ENCODE measurements at places on chromosomes 6 and 20.
A peak's percentile ranks its signal among the peaks of the same experiment; 100 is the strongest.

DNA sequence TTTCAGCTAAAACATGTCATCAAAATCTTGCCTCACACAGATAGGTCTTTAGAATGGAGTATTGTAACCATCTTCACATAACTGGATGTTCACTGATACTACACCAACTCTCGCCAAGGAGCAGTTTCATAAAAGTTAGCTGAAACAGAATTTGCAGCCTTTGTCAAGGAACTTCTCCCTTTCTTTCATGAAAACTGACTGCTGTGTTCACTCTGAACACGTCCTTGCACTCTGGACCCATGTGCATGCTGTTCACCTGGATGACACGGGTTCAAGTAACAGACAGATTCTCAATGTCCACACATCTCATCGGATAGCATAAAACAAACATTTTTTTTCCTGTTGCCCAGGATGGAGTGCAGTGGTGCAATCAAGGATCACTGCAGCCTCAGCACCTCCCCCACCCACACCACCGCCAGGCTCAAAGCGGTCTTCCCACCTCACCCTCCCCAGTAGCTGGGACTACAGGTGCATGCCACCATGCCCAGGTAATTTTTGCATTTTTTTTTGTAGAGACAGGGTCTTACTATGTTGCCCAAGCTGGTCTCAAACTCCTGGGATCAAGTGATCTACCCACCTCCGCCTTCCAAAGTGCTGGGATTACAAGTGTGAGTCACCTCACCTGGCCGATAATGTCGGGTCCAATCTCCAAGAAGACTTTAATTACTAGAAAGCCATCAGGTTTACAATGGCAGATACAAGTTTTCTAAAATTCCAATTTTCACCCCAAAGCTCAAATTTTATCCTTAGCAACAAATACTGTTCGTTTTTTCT lies 9.4 kb downstream of the DIDO1 start:
- no peak for DNase-seq

DNA sequence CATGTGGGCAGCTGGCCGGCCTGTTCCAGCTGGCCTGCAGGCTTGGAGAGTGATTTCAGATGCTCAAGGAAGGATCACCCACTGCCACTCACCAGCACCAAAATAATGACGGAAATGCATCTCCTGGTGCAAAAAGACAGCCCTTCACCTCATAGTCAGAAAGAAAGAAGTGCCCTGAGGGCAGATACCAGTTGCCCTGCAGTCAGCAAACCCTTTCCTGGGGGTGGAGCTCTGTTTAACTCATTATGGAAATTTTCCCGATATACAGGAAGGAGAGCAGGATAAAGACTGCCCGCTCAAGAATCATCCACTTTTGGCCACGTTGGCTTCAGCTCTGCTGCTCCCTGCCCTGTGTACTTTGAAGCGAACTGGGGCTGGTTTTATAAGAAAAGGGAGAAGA lies 127.9 kb downstream of the GRM4 start:
- no peak for DNase-seq

- DNase-seq, result no peak
Observed at GRCh38 chr20:24842274-24842917, 106.7 kb upstream of the CST7 start.

DNA sequence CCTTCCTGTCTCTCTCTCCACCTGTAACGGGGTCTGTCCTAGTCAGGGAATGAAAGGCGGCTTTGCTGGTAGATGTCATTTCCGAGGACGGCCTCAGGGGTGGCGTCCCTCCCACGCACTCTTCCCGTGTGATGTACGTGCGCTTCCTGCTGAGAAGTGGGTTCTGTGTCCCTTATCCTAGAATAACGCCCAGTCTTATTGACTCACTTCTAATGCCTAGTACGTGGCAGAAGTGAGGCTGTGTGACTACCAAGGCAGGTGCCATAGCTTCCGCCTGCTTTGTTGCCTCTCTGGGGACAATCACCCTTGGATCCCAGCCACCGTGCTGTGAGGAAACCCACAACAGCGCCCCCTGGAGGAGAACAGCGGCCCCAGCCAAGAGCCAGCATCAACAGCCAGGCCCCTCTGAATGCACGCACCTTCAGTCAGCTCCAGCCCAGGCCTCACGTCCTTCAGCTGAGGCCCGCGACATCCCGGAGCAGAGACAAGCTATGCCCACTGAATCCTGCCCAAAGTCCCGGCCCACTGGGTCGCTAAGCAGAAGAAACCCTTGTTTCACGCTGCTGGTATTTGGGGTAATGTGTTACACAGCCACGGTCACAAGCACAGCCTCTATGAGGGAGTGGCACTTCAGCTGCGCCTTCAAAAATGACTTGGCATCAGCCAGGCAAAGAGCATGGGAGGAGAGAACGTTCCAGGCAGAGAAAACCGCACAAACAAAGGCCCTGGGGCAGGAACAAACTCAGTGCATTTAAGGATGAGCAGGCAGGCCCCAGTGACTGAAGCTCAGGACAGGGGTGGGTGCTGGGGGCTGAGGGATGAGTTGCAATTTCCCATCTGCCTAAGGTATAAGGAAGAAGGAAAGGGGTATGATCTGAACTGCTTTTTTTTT lies 224.2 kb downstream of the NFATC2 start:
- DNase-seq, result peak; percentile 25

DNA sequence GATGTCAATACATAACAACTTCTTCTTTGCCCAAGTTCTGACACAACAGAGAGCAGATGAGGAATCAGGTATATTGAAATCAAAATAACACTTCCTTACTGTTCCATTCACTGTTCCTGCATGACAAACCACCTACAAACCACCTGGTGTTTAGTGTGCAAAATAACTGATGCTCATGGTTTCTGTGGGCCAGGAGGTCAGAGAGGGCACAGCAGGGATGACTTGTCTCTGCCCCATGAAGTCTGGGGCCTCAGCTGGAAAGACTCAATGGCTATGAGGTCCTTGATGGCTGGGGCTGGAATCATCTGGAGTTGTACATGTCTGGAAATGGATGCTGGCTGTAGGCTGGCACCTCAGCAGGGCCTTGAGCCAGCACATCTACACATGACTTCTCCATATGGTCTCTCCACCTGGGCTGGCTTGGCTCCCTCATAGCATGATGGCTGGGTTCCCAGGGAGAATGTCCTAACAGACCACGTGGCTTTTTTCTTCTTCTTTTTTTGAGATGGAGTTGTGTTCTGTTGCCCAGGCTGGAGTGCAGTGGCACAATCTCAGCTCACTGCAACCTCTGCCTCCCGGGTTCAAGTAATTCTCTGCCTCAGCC lies 7.4 kb upstream of the COX4I2 start:
- no peak for DNase-seq

GRCh38 chr6:28336284-28337120 lies 554 bp upstream of the ZSCAN31 start:
- peak; percentile 65 for DNase-seq

DNA sequence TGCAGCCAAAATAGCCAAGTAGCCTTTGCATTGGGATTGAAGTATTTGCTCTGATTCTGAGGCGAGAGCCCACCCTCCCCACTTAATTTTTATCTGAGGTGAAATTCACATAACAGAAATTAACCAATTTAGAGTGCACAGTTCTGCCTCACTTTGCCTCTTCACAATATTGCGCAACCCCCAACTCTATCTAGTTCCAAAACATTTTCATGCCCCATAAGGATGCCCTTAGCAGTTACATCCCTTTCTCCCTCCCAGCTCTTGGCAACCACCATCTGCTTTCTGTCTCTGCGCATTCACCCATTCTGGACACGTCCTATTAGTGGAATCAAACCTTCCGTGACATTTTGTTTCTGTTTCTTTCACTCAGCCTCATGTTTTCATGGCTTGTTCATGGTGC lies 9.0 kb downstream of the MAS1L start:
- no peak for DNase-seq

DNA sequence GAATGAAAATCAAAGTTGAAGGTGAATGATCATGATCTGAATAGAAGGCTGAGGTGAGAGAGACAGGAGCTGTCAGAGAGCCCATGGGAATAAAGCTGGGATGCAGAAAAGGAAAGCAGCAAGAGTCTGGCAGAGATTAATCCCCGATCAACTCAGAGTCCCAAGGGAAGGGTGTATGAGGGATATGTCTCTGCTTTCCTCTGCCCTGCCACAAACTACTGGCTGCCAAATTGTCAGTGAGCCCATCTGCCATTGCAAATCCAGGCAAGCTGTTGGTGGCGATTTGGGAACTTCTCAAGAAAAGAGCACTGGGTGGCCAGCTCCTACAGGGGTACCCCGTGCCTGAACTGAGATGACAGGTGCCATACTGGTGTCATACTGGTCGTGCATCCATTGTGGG lies 705.5 kb upstream of the MAN1A1 start:
- DNase-seq, result no peak

DNA sequence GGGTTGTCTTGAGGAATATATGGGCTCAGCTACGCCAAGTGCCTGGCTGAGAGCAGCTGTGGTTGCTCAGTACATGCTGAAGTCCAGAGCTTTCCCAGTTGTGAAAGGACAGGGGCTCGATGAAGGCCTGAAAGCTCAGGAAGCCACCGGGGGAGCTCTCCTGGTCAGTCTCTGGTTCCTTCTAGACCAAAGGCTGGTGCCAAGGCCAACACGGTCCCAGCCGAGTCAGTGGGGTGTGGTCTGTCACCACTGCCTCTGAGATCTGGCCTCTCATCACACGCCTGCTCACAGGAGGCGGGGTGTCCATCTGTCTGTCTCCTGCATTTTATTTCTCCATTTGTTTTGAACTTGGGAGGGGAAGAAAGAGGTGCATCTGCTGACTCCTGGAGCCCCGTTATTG lies 4.9 kb upstream of the FAM83C start:
- DNase-seq, result no peak

- DNase-seq, result peak; percentile 43
Observed at GRCh38 chr20:37323985-37324384, 22.0 kb upstream of the SRC start.

GRCh38 chr6:140441256-140441655 lies 1066.8 kb upstream of the CITED2 start:
- DNase-seq, result peak; percentile 28

DNA sequence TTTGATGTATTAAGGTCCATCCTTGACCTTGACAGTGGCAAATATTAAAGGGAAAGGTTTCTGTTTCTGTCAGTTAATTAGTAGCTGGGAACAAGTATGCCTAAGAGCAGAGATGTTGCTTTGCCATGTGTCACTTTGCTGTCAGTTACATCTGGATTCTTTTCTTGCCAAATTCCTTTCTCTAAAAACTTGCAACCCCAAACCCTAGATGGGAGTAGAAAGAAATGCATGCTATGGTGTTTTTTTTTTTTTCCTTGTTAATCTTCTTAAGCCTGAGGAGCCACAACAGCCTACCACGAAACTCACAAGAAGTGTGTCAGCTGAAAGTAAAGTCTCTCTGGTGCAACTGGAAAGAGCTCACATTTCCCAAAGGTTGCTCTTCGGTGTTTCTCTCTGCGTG lies 18.0 kb upstream of the CLDN20 start:
- no peak for DNase-seq

DNA sequence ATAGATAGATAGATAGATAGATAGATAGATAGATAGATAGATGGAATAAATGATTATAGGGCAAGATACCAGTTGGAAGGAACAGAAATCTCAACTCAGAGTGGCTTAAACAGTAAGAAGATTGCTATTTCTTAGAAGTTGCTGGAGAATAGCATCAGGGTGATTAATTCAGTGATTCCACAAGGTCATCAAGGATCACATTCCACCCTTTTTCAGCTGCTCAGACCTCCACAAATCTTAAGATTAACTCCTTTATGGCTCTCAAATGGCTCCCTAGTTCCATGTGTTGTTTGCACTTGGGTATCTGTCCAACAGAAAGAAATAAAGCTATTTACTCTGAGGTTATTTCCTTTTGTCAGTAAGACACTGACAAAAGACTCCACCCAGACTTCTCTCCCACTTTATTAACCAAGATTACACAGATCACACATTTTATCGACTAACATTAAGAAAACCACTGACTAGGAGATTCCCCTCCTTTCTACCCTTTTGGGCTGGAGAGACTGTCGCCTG lies 68.3 kb upstream of the KIF16B start:
- no peak for DNase-seq

GRCh38 chr20:56724241-56724757 lies 95.2 kb downstream of the TFAP2C start:
- DNase-seq, result no peak

- DNase-seq, result no peak
Observed at GRCh38 chr20:11143481-11143880, 469.7 kb upstream of the JAG1 start.

DNA sequence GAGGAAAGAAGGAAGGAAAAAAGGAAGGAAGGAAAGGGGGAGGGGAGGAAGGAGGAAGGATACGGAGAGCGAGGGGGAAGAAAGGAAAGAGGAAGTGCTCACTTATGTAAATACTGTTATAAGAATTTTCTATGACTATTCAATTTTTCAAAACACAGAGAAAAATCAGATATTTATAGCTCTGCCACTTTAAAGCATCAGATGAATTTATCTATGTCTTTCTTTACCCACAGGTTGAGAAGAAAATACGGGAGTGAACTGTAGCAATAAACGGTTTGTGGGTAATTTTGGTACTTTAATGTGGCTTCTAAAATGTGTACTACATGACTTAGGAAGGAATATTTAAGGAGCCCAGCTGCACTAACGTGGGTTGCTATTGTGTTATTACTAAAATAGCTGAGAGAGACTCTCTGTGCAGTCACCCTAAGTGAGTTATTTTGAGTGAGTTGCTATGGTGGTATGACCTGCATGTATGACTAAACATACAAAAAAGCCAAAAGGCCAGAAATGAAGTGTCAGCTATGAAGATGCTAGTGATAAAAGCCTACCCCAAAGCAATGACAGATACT lies 225.5 kb downstream of the SOD2 start:
- DNase-seq, result peak; percentile 27

- no peak for DNase-seq
Observed at GRCh38 chr20:39326050-39326449, 363.9 kb downstream of the DHX35 start.

- DNase-seq, result no peak
Observed at GRCh38 chr20:19348582-19348981, 136.1 kb downstream of the SLC24A3 start.

- peak; percentile 56 for DNase-seq
Observed at GRCh38 chr6:117601811-117602150, 530 bp downstream of the GOPC start.

DNA sequence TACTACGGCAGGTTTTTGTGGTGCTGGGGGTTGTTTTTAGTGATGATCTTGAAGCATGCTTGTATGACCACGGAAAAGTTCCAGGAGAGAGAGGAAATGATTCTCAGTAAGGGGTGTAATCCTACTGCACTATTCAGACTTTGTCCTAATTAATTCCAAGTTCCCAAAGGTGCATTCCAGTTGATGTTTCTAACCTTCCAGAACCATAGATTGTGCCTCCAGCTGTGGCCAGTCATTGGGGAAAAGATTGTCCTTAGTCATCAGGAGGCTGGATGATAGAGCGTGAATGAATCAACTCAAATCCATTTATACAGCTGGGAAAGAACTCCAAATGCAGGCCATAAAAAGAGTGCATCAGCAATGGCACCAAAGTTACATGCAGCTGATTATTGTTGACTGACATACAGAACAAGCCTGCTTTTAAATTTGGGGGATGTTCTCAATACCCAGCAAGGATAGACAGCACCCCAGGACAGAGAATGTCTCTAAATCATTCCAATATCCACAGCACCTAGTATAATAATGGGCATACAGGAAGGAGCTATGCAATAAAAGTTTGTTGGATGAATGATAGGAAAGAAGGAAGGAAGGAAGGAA lies 27.8 kb upstream of the PKHD1 start:
- peak; percentile 5 for DNase-seq

- no peak for DNase-seq
Observed at GRCh38 chr20:3413393-3413889, 6.0 kb upstream of the DNAAF9 start.

Data from RKO (cell line).